ENCODE measurements at places on chromosomes 7 and 10. TPM values are rescaled to one million over a fixed set of nuclear protein-coding genes. Genes with fewer than 3 reads are reported as not detected.
A peak's percentile ranks its signal among the peaks of the same experiment; 100 is the strongest.

- peak; percentile 85 for DNase-seq
These were observed 36.2 kb downstream of the LAMB1 start for GRCh38 chr7:107966711-107967110.

Gene KLLN
- 1.2 TPM for total RNA-seq

GRCh38 chr10:17918187-17918903, 33.4 kb upstream of the SLC39A12 start:
- no peak for DNase-seq

DNA sequence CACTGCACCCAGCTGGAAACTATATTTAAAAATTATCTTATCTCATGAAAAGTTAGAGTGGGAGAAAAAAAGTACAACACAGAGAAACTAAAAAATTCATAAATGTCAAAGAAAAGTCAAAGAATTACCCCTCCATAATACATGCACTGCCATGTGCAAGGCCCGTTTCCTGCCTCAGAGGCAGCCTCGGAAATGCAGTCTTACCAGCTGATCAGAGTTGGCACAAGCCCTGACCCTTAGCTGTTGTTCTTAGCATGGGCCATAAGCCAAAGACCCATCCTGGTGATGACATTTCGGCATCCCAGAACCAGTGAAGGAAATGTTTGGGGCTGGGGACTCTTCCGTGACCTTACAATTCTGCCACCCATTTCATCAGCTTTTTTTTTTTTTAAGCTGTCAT, 21.6 kb downstream of the RBM48 start:
- DNase-seq: no peak

DNA sequence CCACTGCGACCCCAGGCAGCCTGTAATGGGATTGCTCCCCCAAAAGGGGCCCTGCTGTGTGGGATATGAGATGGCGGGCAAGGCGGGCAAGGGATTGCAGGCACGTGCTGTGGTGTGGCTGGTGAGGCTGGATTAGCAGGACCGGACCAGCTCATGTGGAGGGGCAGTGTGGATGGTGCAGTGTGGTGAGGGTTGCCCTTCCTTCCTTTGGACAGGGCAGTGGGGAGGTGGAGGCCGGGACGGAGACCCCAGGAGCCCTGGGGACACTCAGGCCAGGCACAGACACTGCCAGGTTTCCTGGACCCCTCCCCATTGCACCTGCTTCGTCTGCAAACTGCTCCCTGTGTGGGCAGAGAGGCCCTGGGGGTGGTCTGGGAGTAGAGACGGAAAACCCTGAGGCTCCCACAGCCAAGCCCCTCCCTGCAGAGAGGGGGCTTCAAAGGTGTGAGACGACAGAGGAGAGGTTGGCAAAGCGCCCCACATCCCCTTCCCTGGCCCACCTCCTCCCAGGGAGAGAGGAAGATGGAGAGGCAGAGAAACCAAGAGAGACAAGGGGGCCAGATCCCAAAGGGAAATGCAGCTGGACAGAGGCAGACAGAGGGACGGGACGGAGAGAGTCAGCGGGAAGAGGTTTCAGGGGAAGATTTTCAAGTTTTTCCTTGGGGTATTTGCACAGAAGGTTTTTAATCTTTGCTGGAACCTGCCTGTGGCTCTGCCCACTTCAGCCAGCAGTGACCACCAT, 89.2 kb downstream of the MICALL2 start:
- no peak for DNase-seq

GRCh38 chr10:132111871-132112341, 46.2 kb downstream of the JAKMIP3 start:
- DNase-seq: no peak
